ENCODE measurements at places on chromosomes 4 and X.

DNA sequence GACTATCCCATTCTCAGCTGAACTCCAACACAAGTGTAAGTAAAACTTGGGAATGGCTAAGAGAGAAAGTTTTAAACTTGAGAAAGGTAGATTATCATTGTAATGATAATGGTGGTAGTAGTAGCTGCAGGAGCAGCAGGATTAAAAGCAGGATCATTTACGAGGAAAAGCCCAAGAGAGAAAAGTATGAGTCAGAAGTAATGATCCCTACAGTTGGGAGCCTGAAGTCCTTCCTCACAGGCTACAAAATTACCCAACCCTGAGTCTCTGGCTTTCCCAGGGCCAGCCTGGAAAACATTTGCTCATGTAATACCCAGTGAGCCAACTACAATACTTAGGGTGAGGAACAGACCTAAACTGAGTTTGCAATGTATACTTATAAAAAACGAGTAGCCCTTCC lies 4.4 kb upstream of the PRDM8 start:
- DNase-seq: no peak

DNA sequence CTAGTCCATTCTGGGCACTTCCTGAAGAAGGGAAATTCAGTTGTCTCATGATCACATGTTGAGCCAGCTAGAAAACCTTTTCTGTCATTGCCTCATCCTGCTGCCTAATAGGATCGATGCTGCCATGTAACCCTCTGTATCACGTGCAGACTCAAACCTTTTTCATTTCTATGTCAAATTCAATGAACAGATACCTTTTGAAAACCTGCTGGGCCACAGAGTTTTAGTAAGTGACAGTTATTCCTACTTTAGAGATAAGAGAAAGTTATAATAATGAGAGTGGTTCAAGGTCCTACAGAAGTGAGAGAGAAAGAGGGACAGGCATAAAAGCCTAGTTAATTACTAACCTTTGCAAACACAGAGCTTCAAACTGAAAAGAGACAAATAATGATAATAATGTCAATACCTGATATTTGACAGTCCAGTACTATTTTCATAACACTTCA lies 46.0 kb downstream of the MAOA start:
- DNase-seq: no peak

DNA sequence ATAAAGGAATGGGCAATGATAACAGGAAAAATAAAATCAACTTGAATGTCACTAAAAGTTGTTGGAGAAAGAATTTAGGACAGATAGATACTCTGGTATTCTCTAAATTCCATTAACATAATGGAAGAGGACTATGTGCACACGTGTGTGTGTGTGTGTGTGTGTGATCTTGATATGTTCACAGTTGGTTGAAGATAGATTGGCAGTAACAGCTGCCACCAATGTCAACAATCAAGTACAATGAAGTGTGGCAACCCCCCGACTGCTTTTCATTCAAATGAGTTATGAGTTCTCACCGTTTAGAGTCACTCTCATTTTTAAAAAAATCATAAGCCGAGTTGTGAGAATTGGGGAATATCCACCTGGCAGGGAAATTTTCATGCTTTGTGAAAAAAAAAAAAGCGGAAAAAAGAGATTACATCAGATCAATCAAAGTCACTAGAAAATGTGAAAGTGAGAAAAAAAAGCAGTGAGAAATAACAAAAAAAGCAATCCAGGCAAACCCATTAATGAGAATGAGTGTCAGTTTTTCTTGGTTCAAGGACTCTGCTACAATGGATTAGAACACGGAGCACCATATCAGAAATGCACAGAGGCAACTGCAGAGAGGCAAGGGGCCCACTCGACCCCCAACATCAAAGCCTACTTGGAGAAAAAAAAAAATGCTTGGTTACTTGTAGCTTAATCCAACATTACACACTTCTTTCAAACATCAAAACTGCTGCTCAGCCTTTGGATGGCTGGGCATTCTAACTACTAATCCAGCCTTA lies 414.9 kb upstream of the PITX2 start:
- no peak for DNase-seq

DNA sequence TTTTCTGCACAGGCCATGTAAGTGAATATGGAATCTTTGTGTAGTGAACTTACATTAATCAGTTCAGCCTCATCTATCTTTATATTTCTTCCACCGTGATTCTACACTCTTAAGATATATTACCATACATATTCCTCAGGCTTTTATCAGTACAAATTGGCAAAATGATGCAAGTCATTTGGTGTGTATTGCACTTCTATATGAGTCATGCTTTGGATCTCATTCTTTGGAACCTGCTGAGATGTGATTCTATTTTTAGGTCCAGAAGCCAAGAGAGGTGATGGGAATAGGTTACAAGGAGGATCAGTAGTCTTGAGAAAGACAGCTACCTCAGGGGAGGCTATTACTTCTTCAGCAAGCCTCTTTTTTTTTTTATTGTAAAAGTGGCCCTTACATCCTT lies 204.4 kb downstream of the ZNF330 start:
- no peak for DNase-seq

DNA sequence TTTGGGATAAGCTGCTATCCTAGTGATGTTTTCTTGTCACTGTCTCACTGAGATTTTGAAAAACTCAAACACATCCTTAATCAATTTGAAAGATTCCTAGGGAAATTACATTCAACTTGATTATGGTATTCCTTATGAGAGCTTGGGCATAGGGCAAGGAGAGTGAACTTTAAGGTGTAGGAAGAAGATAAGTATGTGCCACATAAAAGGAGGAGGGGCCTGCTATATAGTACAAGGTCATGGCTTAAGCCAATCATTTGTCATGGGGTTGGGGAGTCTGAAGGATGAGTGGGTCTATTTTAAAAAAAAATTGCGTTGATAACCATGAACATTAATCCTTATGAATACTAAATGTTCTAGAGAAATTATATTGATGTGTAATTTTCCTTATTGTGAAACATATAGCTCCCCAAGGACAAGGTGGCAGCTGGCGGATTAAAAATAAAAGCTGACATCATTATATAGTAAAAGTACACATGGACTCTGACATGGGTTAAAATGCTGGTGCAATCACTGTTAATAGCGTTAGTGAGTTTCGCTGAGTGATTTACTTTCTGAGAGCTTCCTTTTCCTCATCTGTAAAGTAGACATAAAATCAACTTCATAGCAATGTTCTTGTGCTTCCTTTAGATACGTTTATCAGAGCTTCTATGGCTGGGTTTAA lies 17.4 kb downstream of the GALNT7 start:
- no peak for DNase-seq

GRCh38 chr4:171880136-171880535 lies 66.9 kb downstream of the GALNTL6 start:
- no peak for DNase-seq

- no peak for DNase-seq
Measured at GRCh38 chr4:159222043-159222552, 119.2 kb downstream of the RAPGEF2 start.

DNA sequence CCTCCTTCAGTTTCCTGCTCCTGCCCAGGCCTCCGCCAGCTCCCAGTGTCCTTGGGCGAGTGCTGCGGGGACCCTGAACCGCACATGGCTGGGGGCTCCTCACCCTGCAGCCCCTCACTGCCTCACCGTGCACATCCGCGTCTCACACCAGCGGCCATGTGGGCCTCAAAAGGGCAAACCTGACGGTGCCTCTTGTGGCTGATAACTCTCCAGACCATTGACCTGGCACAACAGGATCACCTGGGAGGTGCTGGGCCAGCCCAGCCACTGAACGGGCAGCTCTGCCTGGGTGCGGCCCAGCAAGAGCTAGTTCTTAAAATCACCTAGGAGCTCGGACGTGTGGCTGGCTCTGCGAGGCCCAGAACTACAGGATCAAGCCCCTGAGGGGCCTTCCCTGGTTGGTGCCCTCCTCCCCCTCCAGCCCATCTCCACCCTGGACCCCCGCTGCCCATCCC lies 4.1 kb upstream of the S100P start:
- no peak for DNase-seq

DNA sequence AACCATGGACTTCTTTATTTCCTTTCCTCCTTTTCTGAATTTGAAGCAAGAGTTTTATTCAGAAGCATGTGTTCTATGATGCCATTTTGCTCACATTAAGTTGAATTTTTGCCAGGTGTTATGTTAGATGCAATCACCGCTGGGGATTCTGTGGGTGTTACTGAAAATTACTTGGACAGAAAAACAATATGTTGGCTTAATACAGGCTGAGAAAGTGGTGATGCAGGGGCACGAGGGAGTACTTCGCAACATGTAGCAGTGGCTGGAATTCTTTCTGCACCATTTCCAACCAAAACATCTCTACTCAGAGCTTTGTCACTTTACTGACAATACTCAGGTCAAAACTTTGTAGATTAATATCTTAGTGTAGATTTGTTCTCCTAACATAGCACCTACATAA lies 109.2 kb upstream of the PCDH18 start:
- no peak for DNase-seq

- DNase-seq: no peak
Measured at GRCh38 chr4:80814266-80814665, 216.2 kb upstream of the BMP3 start.

DNA sequence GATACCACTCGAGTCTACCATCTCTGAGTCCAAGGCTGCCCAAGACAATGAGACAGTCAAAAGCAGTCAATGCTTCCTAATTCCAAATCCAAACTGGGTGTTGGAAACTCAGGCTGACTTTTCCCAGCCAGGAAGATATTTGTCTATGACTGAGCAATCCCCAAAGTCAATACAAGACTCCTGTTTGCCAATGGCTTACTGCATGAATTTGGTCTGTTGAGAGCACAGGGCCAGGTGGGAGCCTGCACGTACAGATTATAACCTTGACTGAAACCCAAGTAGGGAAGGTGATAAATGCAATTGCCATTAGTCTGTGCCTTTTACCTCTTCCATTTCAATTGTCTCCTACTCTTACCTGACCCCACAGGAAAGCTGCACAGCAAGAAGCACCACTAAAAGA lies 72.6 kb upstream of the PPARGC1A start:
- no peak for DNase-seq

GRCh38 chr4:153676984-153677383 lies 7.1 kb upstream of the TLR2 start:
- no peak for DNase-seq
